GM23248 (cell line): ENCODE measurements at places on chromosomes 16 and 17. TPM values are rescaled to one million over a fixed set of nuclear protein-coding genes. Genes with fewer than 3 reads are reported as not detected.

DNA sequence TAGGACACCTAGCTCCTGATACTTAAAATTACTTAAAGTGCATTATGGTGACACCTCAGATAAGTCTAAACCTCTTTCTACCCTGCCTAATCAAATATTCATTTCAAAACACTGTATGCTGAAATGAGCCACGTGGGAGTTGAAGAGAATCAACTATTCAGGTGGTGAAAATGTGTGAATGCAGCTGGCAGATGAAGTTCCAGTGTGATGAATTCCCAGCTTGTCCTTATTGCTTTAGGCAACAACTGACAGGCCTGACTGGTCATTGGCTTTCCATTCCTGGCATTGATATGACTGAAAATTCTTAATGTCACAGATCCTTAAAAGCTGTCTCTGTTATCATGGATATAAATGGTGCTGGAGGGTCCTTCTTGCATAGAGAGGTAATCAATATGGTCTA, 301.9 kb upstream of the TBX2 start:
- no peaks in the 10 kb centered on the region for H3K27me3 ChIP-seq
- H3K36me3 ChIP-seq = no peaks in the 10 kb centered on the region
- no peak overlapping the region for H3K4me3 ChIP-seq
- H3K27ac ChIP-seq = no peak overlapping the region
- no peak for DNase-seq

- no peak overlapping the region for H3K4me3 ChIP-seq
- DNase-seq = no peak
- no peak overlapping the region for H3K27ac ChIP-seq
- H3K27me3 ChIP-seq = no peaks in the 10 kb centered on the region
- peaks cover 6% of the 10 kb centered on the region; the same call in 1 of the 2 replicates for H3K4me1 ChIP-seq
These were observed 14.1 kb downstream of the C17orf58 start for GRCh38 chr17:67982034-67982640.

- H3K27me3 ChIP-seq = no peaks in the 10 kb centered on the region
- no peak overlapping the region for H3K4me3 ChIP-seq
- no peak overlapping the region for H3K27ac ChIP-seq
- no peaks in the 10 kb centered on the region for H3K4me1 ChIP-seq
These were observed 25.1 kb downstream of the SLC6A4 start for GRCh38 chr17:30210366-30210765.

GRCh38 chr17:66233023-66233753, 4.0 kb upstream of the APOH start:
- DNase-seq = no peak
- H3K27ac ChIP-seq = no peak overlapping the region
- H3K4me3 ChIP-seq = no peak overlapping the region
- H3K36me3 ChIP-seq = no peaks in the 10 kb centered on the region
- H3K27me3 ChIP-seq = peaks cover 17% of the 10 kb centered on the region; the same call in 1 of the 2 replicates
- no peaks in the 10 kb centered on the region for H3K4me1 ChIP-seq

GRCh38 chr17:29561554-29562517, 5.0 kb downstream of the ABHD15 start:
- no peak overlapping the region for H3K4me3 ChIP-seq
- H3K27me3 ChIP-seq = no peaks in the 10 kb centered on the region
- no peak for DNase-seq
- H3K4me1 ChIP-seq = peaks cover 10% of the 10 kb centered on the region; the same call in 1 of the 2 replicates
- H3K27ac ChIP-seq = no peak overlapping the region

- H3K4me3 ChIP-seq = no peak overlapping the region
- H3K27me3 ChIP-seq = no peaks in the 10 kb centered on the region
- no peaks in the 10 kb centered on the region for H3K36me3 ChIP-seq
- H3K4me1 ChIP-seq = peaks cover 16% of the 10 kb centered on the region
These were observed 178.3 kb downstream of the MAP2K6 start for GRCh38 chr17:69592692-69593350.

DNA sequence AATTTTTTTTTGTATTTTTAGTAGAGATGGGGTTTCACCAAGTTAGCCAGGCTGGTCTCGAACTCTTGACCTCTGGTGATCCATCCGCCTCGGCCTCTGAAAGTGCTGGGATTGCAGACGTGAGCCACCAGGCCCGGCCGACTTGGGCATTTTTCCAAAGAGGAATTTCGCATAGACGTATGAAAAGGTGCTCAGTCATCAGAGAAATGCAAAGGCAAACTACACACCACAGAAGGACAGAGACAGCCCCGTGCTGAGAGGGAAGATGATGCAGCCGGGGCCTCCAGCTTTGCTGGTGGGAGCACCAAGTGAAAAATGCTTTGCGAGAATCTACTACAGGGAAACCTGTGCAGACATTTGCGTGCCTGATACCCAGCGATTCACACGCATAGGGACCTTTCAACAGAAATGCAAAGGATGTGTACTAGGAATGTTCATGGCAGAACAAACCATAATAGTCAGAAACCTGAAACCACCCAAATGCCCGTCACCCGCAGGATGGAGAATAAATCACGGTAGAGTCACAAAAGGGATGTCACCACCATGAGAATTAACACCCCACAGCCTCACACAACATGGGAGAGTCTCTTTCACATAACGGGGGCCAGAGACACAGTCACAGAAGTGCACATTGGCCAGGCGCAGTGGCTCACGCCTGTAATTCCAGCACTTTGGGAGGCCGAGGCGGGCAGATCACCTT, 5.2 kb downstream of the RAB40B start:
- no peak overlapping the region for H3K4me3 ChIP-seq
- DNase-seq = no peak

The P4HB gene
- polyA plus RNA-seq = 1,651 and 1,674 TPM in 2 replicates

The TBC1D24 gene
- polyA plus RNA-seq = 9.3 and 10.1 TPM in 2 replicates

The GAS2L2 gene
- polyA plus RNA-seq = 0.06 TPM in 1 of 2 replicates, not detected in the other

The MAF gene
- polyA plus RNA-seq = not detected in 2 replicates
